ENCODE measurements at places on chromosomes 5 and 9.
A peak's percentile ranks its signal among the peaks of the same experiment; 100 is the strongest.

DNA sequence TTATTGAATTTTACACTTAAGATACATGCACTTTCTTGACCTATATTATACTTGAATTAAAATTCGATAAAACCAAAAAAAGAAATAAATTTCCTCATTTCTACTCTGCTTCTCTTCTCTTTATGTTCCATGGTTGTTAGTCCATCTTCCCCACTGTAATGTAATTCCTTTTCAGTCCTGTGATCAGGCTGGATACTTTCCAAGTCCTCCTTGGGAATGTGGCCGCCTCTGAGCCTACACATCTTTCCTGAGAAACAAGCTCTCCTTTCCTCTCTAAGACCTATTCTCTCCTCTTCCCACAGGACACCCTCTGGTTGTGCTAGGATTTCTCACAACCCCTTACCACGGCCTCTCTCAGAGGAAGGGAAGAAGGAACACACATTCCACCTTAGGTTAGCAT is 285.1 kb downstream of the DNAH5 start:
- DNase-seq: no peak

DNA sequence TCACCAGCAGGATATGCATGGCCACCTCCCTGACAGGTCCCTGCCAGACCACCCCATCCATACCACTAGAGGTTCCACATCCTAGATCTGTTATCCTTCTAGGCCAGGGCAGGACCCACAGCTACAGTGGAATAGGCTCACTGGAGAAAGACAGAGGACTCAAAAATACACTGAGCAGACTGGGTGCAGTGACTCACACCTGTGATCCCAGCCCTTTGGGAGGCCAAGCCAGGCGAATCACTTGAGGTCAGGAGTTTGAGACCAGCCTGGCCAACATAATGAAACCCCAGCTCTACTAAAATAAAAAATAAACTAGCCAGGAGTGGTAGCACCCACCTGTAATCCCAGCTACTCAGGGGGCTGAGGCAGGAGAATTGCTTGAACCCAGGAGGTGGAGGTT is 56.5 kb upstream of the TESK1 start:
- no peak for DNase-seq

DNA sequence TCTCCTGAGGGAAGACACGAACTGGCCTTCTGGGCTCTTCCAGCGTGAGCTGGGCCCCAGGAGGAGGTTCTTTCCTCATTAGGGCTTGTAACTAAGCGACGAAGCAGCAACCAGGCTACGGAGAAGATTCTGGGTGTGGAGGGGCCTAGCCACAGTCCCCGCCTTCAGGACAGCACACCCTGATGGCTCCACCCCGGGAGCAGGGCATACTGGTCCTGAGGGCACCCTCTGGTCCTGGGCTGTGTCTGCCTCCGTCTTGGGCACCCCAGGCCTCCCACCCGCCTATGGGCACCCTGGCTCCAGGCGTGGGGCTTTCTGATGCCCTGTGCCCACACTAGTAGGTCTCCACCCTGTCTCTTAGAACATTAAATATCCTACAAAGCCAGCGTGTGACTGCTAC is 136.4 kb downstream of the OLFM1 start:
- no peak for DNase-seq

- no peak for DNase-seq
These were observed 28.6 kb upstream of the CTNNA1 start for GRCh38 chr5:138724470-138725146.

DNA sequence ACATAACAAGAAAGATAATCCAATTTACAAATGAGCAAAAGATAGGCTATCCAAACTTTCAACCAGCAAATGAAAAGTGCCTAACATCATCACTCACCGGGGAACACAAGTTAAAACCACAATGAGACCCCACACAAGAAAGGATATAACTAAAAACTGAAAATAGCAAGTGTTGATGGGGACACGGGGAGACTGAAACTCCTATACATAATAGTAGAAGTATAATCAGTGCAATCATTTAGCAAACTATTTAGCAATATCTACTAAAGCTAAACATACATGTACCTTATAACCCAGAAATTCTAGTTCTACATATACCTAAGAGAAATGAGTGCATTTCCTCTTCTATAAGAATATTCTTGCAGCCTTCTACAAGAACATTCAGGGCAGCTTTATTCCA is 72.5 kb downstream of the RICTOR start:
- DNase-seq: no peak

DNA sequence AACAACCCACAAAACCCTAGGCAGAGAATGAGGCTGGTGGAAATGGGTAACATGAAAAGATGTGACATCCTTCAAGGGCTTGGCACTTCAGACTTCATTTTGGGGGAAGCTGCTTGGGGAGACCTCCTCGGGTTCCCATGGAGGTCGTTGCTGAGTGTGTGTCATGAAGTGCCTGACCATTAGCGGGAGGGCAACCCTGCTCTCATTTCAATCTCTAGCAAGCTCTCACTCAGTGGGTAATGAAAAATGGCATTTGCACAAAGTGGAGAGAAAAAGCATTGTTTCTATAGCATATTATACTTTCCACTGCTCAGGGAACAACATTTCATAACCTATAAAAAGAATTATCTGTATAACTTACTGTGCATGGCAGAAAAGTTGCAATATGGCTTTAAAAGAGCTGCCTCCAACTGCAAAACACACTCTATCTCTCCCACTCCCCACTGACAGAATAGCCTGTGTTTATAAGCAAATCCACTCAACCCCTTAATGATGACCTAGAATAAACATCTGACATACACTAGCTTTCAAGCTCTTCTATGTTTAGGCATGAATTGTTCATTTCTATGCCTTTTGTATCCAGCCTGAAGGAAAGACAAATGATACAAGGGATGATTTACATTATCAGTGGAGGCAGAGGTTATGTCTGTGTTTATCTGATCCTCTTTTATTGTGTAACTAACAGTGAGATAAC is 357.2 kb downstream of the ZSWIM6 start:
- DNase-seq: no peak

DNA sequence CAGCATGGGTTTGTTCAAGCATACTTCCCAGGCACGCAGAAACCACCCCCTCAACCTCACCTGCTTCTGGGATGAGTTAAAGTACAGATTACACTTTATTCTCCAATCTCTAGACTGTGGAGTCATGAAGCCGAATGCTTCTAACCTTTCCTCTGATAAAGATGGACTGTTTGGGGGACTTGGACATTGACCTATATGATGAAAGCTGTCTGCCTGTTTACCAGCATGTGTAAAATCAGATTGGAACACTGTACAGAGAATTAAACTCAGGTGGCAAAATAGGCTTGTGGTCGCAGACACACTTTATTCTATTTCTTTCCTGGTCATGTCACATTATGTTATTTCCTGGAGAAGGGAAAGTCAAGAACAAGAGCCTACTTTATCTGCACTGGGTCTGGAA is 25.7 kb downstream of the IL9 start:
- no peak for DNase-seq

- no peak for DNase-seq
These were observed 91.0 kb downstream of the NNT start for GRCh38 chr5:43694027-43694426.

DNA sequence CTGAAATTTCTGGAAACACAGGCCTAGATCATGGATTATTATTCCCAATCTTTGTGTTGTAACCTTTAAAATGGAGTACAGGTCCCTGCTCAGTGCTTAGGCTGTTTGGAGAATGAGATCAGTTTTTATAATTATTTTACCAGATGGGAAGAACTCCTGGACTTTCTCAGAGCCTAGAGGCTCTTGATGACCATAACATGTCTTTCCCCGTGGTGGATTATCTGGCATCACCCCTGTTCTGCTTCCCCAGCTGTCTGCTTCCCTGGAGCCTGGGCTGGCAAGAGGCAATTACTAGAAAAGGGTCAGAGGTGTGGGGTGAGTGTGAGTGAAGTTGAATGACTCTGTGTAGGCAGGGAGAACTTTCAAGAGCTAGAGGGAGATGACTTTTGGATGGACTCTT is 143.0 kb downstream of the CARTPT start:
- no peak for DNase-seq

DNA sequence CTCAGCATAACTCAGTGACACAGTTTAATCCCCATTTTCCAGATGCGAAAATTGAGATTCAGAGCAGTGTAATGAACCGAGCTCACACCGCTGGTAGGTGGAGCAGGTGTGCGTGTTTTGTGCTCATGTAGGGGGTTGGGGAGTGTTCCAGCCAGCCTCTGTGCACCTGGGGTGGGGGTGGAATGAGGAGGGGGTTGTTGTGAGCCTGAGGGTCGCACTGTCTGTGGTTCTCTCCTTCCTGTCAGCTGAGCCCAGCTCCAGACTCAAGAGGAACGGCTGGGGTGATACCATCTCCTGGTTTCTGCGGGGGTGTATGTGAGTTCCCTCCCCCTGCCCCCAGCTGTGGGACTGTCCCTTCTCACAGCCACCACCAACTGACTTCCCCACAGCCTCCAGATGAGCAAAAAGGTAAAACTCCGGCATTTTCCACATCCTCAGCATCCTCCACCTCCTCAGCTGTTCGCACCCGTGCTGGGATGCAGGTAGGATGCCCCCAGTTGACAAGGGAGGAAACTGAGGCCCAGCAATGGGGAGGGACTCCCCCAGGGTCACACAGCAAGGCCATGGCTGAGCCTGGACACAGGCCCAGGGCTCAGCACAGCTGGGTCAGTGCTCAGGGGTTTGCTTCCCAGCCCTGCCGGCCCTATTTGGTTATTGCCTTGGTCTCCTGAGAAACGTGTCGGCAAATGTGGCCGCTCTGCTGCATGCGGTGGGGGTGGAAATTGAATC is 2.1 kb downstream of the SH2D3C start:
- DNase-seq: peak; percentile 66

- DNase-seq: no peak
These were observed 339.9 kb downstream of the ACTL7B start for GRCh38 chr9:108515856-108516255.

DNA sequence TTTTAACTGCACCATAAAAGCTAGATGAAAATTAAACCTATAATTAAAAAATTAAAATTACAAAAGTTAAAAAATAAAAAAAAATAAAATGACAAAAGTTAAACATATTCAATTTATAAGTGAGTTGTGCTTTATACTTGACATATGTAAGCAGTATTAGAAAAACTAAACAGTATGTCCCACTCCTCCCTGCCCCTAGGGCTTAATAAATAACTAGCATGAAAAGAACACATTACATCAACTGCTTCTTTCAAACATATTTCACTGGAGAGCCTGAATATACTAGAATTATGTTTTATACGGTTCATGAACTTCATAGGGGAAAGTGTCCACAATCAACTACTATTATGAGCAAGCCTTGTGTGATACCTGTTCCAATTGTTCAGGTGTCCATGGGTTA is 47.6 kb downstream of the ECPAS start:
- DNase-seq: no peak

- DNase-seq: no peak
These were observed 249.7 kb upstream of the MAP3K1 start for GRCh38 chr5:56565644-56566043.

- no peak for DNase-seq
These were observed 479.5 kb downstream of the TAF11L14 start for GRCh38 chr5:18113721-18114120.

GRCh38 chr9:136535070-136535469 is 10.8 kb downstream of the NOTCH1 start:
- no peak for DNase-seq

DNA sequence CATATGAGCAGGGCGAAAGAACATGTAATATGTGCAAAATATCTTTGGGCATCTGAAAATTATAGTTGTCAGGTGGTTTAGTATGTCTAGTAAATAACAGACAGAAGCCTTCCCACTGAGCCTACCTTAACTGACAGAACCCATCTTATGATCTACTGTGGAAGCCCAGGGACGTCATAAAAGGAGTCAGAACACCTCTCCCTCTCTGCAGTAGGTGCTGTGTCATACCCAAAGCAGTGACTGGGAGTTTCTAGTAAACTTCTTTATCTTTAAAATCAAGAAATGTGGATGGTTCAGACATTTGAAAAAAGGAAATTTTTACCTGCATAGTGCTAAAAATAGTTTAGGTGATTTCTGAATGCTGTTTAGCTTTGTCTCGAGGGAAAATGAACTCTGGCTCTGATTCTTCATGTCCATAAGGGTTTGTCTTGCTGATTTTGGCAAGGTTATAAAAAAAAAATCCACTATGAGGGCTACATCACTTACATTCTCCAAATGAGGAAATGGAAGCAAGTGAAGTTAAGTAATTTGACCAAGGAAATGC is 104.0 kb downstream of the NUDT12 start:
- DNase-seq: no peak

DNA sequence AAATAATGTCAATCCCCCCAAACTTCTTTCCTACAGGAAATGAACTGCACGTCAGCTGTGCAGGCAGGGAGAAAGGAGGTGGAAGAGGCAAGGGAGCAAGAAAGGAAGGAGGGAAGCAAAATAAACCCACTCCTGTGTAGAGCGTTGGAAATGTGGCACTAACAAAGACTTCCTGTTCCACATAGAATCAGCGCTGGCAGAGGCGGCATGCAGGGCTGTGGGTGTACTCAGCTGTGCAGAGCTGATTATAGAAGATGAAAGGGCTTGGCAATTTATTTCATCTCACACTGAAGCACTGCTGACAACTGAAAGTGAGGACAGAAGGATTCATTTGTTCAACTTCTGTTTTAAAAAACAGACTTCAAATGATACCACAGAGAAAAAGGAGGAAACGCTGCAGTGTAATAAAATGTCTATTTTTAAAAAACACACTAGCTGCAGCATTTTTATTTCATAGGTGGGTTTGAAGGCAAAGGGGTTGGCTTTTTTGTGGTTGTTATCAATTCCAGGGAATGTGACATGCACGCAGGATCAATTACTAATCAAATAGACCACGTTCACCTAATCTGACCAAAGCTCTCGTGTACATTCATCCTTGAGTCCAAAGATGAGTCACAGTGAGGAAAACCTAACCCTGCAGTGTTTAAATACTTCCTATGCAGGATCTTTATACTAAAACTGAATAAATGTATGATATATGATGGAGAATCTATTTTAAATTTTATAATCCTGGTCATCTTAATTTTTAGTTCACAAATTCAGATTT is 583.5 kb downstream of the ZNF608 start:
- no peak for DNase-seq

- DNase-seq: no peak
These were observed 66.4 kb upstream of the PPP2R2B start for GRCh38 chr5:146944764-146945616.

All from stimulated activated CD8-positive, alpha-beta memory T cell treated with anti-CD3 and anti-CD28 coated beads, Interleukin-4, amount 100 ng/mL, for 24 hours (primary cell).